ENCODE measurements at places on chromosomes 4 and X.

- no peak for DNase-seq
Measured at GRCh38 chrX:115047715-115048114, 30.3 kb upstream of the IL13RA2 start.

- DNase-seq: no peak
Measured at GRCh38 chr4:33262824-33263223, 2542.7 kb downstream of the PCDH7 start.

- DNase-seq: no peak
Measured at GRCh38 chr4:3807311-3807710, 41.1 kb downstream of the ADRA2C start.

DNA sequence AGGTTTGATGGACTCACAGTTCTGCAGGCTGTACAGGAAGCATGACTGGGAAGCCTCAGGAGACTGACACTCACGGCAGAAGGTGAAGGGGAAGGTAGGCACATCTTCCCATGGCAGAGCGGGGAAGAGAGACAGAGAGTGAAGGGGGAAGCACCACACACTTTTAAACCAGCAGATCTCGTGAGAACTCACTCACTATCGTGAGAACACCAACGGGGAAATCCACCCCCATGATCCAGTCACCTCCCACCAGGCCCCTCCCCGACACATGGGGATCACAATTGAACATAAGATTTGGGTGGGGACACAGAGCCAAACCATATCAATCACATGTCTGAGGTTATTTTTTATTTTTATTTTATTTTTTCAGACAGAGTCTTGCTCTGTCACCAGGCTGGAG is 4.9 kb upstream of the NAT8L start:
- DNase-seq: no peak

GRCh38 chrX:1462596-1463251 is 10.0 kb upstream of the ASMTL start:
- DNase-seq: no peak

GRCh38 chr4:132502096-132502552 is 647.0 kb upstream of the PCDH10 start:
- no peak for DNase-seq

DNA sequence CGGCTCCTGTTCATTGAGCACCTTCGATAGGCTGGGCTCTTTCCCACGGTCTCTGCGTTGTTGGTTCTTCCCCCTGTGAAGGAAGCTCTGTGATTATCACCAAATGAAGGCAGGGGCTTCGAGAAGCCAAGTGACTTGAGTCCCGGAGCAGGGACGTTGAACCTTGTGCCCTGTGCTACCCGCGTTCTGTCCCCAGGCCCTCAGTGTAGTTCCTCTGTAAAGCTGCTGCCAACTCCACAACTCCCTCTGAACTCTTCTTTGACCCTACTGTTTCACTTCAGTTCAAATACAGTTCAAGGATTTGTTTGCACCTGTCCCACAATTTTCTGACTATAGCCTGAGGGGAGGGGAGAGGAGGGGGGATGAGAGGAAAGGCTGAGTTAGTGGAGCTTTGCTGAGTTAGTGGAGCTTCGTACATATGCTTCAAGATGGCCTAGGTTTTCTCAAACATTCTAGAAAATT is 635 bp upstream of the PHF8 start:
- no peak for DNase-seq

DNA sequence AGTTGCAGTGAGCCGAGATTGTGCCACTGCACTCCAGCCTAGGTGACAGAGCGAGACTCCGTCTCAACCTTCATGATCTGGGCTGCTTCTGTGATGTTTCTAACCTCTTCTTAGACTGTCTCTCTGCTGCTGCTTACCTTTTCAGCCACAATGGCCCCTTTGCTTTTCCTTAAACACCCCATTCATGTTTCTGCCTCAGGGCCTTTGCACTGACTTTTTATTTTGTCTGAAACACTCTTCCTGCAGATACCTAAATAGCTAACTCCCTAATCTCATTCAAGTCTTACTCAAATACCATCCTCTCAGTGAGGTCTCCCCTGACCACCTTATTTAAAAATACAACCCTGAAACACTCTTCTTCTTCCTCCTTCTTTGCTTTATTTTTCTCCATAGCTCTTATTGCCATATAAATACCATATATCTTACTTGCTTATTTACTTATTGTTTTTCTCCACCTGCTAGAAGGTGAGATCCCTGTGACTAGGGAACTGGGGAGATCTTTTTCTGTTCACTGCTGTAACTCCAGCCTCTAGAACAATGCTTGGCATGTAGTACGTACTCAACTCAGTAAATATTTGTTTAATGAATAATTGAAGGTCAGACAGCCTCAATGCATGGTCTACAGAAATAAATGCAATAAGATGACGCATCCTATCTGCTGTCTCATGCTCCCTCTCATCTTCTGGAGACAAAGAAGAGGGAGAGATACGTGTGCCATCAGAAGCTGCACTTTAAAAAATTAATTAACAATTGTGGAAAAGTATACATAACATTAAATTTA is 43.8 kb upstream of the SETD7 start:
- DNase-seq: no peak

DNA sequence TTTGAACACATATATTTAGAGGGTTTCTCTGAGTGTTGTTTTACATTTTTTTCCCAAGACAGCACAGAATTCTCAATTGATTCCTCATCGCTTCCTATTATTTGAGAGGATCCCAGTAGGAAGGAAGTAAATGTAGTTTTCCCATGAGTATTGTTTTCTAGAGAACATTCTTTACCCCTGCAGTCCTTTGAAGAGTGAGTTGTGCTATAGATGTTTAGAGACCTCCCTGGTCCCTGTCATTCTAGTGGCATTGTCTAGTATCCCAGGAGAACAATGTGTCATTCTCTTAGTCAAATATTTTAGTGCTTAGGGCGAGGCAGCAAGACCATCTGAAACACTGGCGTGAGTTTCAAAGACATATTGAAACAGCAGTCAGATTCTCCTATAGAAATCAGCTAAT is 32.5 kb downstream of the SORBS2 start:
- DNase-seq: no peak

GRCh38 chrX:129808158-129808828 is 28.5 kb downstream of the SASH3 start:
- no peak for DNase-seq

- no peak for DNase-seq
Measured at GRCh38 chrX:40912576-40912975, 172.7 kb upstream of the USP9X start.

DNA sequence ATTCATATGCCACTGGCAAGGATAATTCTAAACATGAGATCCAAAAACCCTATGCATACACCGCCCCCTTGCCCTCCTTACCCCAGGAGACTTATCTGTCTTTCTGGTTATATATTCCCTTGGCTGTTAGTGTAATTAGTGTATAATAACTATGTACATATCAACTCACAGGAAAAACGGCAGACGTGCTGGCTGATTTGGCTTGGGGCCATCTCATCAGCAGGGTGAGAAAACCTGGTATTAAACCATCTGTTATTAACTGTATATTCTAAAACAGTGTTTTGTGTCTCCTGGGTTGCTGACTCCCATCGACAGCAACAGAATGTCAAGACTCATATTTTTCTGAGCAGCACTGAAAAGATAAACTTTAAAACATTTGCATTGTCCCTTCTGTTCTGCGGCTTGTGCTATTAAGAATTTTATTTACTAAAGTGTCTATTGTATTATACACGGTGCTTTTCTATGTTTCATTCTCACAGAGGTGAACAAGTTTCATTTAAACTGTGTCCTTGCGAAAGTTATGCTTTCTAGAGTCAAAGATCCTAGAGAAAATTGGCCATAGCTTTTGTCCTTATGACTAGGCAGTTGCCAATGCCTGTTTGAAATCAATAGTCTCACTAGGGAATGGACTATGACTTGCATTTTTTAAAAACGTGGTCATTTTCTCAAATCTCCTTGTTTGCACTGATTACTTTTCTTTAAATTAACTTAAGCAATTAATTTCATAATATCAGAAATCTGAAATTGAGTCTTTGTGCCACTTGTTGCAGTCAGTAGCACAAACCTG is 211.5 kb upstream of the MID1 start:
- no peak for DNase-seq

- no peak for DNase-seq
Measured at GRCh38 chr4:16659079-16659478, 239.4 kb downstream of the LDB2 start.

GRCh38 chr4:10205223-10205622 is 88.6 kb upstream of the WDR1 start:
- no peak for DNase-seq

GRCh38 chrX:5051831-5052491 is 1176.7 kb downstream of the NLGN4X start:
- no peak for DNase-seq

DNA sequence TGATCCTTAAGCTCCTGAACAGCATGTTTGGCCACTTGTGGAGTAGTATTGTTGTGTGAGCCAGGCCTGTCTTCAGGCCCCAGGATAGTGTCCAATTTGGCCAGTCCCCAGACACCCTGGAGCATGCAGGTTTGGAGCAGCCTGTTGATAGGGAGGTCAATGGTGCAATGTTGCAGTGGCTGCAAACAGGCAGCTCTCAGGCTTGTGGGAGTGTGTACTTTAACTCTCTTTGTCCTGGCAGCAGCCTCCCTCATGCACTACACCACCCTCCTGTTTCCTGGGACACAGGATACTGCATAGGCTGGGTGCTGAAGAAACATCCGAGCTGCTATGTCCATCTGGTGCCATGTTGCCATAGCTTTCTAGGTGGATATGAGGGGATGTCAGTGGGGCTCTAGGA is 24.0 kb downstream of the TECRL start:
- DNase-seq: no peak

GRCh38 chr4:115234405-115235093 is 121.1 kb upstream of the NDST4 start:
- no peak for DNase-seq

GRCh38 chrX:69027181-69028005 is 137.9 kb downstream of the PJA1 start:
- DNase-seq: no peak

- no peak for DNase-seq
Measured at GRCh38 chr4:78863254-78863869, 75.9 kb downstream of the PAQR3 start.

GRCh38 chrX:134452596-134452995 is 7.4 kb upstream of the HPRT1 start:
- no peak for DNase-seq
